ENCODE measurements at places on chromosomes 6 and 20.

DNA sequence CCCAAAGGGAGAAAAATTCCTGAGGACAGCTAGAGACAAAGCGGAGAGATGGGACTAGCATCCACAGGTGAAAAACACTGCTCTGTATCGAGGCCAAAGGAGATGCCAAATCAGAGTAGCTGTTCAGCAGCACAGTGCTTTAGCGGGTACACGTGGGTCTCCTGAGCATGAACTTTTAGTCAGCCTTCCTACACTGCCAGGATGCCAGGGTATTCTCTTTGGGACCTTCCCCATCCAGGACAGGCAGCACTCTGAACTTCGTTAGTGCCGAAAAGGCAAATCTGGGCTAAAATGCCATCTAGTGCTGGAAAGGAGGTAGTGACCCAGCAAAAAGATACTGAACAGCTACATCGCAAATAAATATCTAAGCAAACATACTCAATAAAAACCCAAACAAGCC, 64.9 kb downstream of the C6orf58 start:
- DNase-seq, result peak; percentile 36

- DNase-seq, result peak; percentile 28
Observed at GRCh38 chr6:164022632-164023031, 608.1 kb downstream of the QKI start.

DNA sequence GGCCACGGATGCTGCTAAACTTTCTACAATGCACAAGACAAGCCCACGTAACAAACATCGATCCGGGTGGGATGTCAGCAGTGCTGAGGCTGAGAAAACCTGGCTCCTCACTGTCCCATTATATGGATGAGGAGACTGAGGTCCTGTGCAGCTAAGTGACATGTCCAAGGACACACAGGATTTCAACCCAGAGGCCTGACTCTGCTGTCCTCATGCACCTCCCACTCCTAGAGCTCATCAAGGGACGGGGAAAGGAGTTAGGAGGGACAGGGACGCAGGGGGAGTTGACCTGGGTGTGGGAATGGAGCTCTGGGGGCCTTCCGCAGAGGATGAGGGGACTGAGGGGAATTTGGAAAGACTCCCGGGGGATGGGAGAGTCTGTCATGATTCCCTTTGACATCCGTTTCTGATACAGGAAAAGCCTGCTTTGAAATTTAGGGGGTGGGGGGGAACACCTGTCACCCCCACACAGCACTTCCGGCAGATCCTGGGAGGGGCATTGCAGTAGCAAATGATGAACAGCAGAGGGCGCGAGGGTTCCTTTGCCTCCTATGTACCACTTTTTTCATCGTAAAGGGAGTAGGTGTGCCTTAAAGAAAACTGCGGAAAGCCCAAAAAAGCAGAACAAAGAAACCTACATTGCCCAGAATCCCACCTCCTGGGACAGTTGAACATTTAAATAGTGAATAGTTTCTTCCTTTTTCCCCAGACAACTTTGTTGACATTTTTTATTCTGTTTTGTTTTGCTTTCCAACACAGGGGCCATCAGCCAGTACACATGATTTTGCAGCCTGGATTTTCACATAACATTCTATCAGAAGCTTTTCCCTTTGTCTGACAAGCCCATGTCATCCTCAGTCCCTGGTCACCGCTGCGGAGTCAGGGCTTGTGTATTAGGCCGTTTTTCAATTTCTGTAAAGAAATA, 48.6 kb downstream of the SLC2A10 start:
- DNase-seq, result peak; percentile 53

GRCh38 chr6:51410453-51410852, 591.8 kb downstream of the TFAP2B start:
- DNase-seq, result no peak

DNA sequence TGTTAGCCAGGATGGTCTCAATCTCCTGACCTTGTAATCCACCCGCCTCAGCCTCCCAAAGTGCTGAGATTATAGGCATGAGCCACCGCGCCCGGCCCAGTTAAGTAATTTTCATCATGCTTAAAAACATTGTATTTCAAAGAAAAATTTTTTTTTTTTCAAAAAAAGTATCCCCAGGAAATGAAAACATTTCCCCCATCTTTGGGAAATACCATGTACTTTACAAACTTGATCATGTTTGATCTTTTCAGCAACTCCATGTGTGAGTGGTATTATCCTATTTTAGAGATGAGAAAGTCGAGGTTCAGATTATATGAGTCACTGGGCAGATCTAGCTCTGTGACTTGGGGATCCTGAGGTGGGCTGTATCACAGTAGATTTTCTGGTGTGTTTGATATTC, 11.8 kb downstream of the CHMP4B start:
- no peak for DNase-seq

DNA sequence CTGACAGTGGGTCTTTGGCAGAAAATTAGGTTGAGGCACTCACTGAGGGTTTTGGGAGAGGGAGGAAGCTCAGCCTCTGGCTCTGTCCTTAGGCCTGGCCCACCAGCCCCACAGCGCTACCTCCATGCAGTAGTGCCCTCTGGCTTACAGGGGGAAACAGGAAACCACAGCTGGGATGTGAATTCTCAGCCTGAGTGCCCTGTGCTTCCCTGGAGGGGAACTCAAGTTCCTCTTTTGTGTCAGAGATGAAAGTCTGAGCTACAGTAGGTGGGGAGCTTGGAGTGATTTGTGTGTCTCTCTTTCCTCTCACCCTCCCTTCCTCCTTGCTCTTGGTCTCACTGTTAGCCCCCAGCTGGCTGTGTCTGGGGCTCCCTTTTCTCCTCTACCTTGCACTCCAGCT, 48.2 kb upstream of the BLCAP start:
- no peak for DNase-seq

DNA sequence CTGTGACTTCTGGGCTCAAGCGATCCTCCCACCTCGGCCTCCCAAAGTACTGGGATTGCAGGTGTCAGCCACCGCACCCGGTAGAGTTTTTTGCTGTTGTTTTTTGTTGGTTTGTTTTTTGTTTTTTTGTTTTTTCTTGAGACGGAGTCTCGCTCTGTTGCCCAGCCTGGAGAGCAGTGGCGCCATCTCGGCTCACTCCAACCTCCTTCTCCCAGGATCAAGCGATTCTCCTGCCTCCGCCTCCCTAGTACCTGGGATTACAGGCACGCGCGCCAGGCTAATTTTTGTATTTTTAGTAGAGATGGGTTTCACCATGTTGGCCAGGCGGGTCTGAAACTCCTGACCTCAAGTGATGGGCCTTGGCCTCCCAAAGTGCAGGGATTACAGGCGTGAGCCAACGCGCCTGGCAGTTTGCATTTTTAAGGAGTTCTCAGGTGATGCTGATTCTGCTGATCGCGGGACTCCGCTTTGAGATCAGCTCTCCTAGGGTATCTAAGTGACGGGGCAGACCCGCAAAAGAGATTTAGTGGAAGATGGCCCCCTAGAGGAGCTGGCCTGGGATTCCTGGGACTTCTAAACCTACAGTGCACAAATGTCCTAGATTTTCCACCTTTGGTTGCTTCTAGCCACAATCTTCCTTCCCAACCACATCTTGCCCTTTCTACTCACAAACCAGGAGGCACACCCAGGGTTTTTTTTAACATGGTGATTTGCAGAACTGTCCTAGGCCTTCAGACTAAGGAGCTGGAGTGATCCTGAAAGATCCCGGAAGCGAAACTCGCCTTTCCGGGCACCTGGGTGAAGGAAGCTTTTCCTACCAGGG, 45.2 kb downstream of the DPPA5 start:
- DNase-seq, result peak; percentile 16

DNA sequence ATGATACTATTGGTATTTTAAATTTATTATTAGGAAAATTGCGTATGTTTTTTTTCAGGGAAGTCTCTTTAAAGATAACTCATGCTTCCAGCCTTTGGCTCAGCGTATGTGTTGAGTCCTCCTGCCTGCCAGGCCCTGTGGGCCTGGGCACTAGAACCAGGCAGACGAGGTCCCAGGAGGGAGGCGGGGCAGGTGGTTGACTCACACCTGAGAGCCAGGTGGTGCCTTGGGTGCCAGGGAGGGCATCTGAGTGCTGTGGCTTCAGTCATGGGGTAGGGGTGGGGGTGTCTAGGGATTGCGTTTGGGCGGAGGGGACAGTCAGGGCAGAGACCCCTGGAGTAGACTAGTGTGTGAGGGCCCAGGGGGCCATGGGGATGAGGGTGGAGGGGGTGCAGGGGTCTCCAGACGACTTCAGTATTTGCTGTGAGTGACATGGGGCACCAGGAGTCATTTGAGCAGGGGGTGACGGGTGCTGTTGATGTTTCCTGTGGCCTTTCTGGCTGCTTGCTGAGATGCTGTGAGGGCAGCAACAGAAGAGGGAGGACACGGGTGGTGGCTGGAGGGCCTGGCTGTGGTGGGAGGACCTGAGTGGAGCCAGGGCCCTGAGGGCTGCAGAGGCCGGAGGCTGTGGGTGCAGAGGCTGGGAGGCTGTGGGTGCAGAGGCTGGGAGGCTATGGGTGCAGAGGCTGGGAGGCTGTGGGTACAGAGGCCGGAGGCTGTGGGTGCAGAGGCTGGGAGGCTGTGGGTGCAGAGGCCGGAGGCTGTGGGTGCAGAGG, 14.8 kb upstream of the ADRM1 start:
- no peak for DNase-seq

GRCh38 chr6:150680510-150680909, 80.8 kb downstream of the PLEKHG1 start:
- DNase-seq, result no peak

DNA sequence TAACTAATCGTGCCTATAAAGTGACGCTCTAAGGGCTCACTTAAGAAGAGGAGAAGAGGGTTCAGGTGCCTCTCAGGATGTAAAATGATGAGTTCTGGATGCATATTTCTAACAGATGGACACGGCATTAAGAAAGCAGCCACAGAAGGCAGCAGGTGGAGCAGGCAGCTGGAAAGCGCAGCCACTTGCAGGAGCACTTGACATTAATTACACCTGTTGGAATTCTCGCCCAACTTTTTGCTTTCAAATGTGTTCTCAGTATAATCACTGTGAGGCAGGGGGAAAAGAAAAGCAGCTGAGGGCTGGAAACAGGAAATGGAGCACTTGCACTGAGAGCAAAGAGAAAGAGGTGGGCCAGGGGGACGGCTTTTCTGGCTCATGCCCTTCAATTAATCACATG, 164.2 kb downstream of the NKAIN2 start:
- DNase-seq, result no peak

DNA sequence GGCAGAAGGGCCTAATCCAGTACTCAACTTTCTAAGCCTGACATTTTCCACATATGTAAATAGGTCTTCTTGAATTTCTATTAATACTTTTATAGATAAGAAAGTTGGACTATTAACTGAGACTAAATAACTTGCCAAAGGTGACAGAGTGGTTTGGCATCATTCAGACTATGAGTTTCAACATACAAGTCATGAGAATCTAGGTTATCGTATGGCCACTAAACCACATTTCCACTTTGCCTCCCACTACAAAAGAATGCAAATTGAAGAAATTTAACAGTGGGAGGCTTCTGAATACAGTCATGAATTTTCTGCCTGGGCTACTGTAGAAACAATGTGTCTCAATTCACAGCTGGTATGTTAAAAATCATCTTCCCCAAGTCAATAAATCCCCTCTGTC, 531.0 kb upstream of the AGPAT4 start:
- DNase-seq, result peak; percentile 35

DNA sequence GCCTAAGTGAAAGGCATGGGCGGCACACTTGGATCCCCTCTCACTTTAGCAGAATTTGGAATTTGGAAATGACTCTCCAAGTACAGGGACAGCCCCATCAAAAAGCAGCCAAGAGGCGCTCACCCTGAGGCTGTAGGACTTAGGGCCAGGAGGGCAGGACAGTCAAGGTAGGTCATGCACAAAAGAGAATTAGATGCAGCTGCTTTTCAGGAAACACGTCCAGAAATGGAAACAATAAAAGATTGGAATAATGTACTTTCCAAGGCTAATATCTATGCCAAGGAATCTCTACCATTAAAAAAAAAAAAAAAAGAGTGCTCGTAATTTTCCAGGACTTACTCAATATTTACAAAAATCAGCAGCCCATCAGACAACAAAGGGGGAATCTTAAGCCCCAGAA, 19.9 kb downstream of the PREP start:
- DNase-seq, result no peak

DNA sequence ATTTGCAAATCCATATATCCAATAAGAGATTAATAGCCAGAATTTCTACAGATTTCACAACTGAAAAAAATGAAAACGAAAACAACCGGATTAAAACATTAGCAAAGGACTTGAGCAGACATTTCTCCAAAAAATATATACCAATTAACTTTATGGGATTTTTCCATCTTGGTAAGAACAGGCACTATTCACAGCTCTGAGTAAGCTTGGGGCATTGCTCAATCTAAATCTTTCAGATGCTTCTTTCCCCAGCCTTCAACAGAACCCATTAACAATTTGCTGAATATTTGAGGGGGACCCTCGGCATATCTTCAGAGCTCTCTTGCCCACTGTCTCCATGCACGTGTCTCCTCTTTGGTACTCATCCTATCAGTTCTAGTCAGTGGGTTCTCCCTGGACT, 111.7 kb upstream of the CD93 start:
- no peak for DNase-seq

DNA sequence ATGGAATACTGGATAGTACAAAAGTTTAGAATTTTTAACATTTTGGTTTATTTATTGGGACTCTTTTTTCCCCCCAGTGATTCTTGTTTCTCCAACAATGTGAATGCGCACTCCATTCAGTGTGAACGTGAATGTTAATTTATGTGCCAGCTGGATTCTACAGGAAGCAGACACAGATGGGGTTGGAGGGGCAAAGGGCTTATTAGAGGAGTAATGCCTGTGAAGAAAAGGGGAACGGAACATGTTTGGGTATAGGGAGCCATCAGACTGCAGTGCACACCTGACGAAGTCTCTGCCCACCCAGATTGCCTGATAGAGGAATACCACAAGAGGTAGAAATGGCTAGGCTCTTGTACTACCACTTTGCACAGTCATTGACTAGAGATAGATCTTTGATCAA, 48.2 kb downstream of the PTPRA start:
- no peak for DNase-seq

- DNase-seq, result no peak
Observed at GRCh38 chr20:38649275-38649891, 47.8 kb downstream of the ARHGAP40 start.

GRCh38 chr6:129672881-129673631, 36.9 kb downstream of the ARHGAP18 start:
- peak; percentile 79 for DNase-seq

DNA sequence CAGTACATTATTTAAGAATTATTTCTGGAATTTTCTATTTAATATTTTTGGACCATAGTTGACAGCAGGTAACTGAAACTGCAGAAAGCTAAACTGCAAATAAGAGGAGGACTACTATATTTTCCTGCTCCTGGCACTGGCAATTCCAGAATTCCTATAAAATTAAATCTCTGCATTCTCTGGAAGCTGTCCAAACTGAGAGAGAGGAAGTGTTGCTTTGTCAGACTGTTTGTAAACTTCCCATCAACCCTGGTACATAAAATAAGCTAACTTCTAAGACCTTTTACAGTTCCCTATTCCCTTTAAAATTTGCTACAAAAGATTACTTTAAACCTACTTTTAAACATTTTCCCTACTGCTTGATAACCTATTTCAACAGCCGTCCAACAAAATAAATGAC, 196.1 kb upstream of the RUNX2 start:
- DNase-seq, result peak; percentile 57

- DNase-seq, result no peak
Observed at GRCh38 chr6:5046430-5046829, 38.7 kb upstream of the PPP1R3G start.

- no peak for DNase-seq
Observed at GRCh38 chr20:45701873-45702272, at the start of gene WFDC13. Gene WFDC13, plus strand, starts transcription at chr20:45702038. Its CDS starts 86 bp downstream, at chr20:45702124.
